ENCODE measurements at places on chromosomes 1 and 21.

DNA sequence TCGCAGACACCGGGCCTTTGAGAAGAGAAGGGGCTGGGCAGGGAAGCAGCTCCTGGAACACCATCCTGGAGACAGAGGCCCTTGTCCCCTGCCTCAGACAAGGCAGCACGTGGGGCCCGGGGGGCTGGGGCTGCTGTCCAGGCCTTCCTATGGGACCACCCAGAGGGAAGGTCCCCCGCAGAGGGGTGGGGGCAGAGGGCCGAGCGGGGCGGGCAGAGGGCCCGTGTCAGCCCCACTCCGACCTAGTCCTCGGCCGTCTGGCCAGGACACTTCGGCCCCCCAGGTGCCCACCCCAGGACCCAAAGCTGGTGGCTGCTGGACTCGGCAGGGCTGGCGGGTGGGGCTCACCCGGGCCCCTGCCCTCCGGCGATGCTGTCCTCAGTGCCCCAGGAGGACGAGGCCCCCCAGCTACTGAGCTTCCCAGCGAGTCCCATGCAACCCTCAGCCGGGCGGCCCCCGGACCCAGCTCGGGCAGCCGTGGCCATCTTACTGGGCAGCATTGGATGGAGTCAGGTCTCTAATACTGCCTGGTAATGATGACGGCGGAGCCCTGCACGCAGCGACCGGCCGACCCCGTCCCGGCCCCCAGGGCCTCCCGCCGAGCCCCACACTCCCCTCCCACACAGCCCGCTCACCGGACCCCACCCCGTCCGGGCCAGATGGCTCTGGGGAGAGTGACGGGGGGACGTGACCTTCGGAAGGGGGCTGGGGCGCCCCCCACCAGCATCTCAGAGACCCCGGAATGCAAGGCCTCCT, 6.9 kb upstream of the TTLL10 start:
- DNase-seq: no peak

GRCh38 chr1:111484391-111485026, 10.7 kb downstream of the C1orf162 start:
- DNase-seq: no peak

DNA sequence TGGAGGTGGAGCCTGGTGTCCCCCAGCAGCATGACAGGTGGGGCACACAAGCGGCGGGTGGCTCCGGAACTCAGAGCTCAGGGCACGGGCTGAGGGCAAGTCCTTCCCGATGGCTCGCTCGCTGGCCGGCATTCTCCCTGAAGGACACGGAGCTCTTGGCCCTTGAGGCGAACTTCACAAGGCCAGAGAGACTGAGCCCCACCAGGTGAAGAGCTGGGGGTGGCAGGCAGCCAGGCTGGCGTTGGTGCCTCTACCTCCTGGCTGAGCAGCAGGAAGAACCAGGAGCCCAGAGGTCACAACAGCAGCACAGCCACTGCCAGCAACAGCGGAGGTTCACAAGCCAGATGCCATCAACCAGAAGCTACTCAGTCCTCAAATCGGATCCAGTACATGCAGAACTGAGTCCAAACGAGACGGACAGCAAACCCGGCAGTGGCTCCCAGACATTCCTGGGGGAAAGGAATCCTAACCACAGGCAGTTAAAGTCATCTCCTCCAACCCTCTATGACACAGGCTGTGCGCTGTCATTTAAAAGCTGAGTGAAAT, 54.1 kb downstream of the NPHP4 start:
- DNase-seq: no peak

DNA sequence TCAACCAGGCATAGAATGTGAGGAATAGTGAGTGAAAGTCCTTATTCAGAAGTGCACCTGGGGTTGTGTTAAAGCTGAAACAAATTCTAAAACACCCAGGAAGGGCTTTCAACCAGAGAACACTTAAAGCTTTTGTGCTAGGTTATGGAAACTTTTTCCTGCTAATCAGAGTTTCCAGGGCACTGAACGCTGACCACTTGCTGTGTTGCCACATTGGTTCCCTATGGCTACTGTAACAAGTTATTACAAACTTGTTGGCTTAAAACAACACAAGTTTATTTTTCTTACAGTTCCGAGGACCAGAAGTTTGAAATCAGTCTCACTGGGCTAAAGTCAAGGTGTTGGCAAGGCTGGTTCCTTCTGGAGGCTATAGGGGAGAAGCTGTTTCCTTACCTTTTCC, 300.6 kb downstream of the HHAT start:
- DNase-seq: no peak

DNA sequence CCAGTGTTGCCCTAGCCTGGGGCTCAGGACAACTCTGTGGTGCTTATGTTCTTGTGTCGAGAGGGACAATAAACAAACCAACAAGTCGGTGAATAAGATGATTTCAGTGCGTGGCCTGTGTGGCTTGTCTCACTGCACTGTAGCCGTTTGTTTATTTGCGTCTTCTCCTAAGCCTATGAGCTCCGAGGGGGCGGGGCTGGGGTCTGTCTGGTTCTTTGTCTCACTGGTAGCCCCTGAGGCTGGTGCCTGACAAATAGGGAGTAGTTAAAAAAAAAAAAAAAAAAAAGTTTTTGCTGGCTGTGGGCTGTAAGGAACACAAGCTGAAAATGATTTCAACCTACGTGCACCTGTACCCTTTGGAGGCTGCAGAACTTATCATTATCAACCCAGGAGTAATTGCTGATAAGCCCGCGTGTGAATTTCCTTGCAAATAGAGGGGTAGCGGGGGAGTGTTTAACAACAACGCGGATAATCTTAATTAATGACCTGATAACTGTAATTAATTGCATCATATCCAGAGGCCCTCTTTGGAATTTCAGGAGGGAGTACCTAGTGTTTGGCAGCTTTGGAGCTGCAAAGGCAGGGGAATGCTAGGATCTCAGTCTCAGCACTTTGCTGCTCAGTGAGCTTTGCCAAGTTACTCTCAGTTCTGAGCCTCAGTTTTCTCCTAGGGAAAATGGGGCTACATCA, 925 bp upstream of the ARHGEF10L start:
- no peak for DNase-seq

DNA sequence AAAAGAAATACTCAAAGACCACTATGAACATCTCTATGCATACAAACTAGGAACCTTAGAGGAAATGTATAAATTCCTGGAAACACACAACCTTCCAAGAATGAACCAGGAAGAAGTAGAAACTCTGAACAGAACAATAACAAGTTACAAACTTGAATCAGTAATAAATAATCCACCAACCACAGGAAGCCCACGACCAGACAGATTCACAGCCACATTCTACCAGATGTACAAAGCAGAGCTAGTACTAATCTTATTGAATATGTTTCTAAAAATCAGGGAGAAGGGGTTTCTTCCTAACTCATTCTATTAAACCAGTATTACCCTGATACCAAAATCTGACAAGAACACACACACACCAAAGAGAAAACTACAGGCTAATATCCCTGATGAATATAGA, 263.8 kb downstream of the NCAM2 start:
- no peak for DNase-seq

DNA sequence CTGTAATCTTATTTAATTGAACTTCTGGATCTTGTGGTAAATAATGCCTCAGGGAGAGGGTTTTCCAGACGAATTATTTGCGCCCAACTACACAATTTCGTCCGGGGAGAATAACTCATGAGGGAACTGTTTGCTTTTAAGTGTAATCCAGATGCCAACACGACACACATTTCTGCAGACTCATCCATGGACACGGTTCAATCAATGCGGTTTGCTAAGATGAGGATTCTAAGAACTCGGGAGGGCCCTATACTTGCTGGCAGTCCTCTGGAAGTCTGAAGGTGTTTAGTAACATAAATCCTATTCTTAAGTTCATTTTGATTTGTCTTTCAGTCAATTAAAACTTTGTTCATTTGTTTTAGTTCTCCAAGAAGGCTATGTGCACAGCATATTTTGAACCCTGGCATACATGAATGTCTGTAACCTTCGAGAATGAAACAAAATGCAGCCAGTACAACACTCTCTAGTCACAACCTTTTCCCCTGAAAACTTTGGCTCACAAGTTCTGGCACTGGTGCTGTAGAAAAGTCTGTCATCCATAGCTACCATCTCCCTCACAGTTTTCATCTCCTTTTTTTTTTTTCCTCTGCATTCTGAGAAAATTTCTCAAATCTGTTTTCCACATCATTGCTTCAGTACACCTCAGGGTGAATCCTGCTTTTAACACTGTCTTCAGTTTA, 38.8 kb downstream of the DIPK1A start:
- DNase-seq: no peak

DNA sequence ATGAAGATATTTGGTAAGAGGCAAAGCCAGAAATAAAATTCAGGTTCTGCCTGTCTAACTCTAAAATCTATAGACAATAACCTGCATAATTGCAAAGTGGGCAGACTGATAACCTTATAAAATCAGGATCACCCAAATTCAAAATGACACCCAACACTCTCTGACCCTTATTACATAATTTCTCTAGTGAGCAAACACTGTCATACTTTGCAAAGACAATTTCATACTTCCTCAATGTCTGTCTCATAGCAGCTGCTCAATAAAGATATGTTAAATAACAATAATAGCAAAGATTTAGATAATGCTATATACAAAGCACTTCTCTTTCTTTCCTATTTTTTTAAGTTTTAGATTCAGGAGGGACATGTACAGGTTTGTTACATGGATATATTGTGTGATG, 118.5 kb downstream of the UCHL5 start:
- no peak for DNase-seq

GRCh38 chr1:51172811-51173210, 63.3 kb upstream of the RNF11 start:
- no peak for DNase-seq

DNA sequence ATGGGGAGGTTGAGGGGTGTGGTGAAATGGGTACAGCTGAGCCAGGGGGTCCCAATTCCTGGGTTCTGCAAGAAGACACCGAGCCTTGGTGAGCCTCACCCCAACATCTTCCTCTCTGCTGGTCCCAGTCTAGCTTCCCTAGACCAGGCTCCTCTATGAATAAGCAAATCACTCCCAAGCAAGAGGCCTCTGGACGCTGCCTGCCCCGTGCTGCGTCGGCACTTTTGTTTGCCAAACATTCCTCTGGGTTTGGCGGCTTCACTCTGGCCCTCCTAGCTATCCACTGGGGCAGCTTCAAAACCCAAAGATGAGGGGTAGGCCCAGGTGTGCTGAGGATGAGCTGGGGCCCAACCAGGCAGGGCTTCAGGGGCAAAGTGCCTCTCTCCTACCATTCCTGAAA, 137.1 kb upstream of the CD34 start:
- no peak for DNase-seq

DNA sequence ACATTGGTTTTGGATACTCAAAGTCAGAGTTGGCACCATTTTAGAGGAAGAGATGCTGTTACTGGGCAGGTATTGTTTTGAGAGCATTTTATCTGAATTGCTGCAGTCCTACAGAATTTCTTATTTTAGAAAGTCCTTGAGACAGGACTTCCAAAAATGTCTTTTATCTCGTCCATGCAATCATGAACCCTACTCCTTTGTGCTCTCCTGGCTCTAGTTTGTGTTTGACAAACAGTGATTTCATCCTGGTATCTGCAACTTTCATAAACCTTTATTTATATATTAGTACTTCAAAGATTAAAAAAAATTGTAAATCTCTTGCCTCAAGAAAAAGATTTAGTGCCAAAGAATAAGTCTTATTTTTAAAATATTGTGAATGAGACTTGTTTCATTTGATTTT, 4.6 kb upstream of the ARPC5 start:
- DNase-seq: no peak

DNA sequence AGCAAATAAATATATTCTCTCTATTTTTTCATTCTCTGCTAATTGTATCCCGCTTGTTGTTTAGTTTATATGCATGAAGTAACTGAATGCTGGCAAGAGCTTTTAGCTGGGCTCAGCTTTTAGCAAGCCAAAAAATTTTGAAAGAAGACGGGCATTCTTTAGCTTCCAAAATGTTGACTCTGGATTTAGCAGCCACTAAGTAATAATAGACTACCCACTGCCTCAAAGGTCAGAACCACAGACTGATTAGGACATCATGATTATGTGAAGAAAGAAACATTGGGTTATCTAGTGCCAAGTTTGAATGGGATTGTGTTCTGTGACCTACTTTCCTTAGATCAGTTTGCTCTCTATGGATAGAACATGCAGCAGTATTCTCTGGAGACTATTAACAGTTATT, 80.3 kb upstream of the DPH5 start:
- DNase-seq: no peak

DNA sequence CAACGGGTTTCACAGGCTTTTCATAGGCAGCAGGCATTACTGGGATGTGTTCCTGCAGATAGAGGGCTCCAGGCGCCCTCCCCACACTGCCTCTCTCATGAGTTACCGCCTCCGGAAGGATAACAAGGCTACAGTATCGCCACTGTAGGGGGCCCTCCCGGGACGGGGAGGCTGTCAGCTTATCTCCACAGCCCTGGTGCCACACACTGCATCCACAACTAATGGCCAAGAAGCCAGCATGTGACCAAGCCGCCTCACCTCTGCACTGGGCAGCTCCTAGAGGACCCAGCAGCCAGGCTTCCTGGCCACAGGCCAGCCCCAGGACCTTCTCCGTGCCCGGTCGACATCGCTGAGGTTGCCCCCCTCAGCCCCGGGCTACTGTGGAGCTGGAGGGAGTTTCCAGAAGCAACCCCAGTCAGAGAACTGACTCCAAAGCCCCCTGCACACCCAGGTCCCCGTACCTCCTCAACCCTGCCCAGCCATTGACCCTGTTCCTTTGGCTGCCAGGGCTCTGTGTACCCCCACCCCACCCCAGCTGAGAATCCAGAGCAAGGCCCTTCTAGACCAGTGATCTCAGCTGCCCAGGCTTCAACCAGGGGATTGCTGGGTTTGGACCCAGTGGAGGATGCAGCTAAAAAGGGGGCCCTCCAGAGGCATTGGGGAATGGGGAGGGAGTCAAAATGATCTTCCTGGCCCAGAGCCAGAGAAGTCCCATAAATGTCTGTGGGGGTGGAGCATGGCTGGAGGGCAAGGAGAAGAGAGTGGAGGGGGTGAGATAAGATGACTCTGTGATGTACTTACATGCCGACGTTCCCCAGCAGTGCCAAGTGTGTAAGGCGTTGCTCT, 45.0 kb downstream of the NEK2 start:
- DNase-seq: peak; percentile 59

DNA sequence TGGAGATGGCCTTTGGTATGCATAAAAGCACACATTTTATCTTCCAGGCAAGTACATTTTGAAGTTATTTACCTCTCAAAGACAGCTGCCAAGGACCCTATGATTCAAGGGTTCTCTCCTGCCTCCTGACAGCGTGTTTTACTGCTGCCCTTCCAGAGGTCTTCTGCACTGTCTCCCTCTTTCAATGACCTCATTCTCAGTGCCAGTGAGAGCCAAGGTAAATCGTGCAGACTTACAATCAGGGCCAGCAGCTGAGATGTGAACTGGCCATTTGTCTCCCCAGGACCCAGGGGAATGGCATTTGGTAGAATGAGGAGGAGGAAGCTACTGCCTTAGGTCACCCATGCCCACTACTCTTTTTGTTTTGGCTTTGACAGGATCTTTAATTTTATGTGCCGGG, 84.2 kb upstream of the FGGY start:
- no peak for DNase-seq

Measured in NCI-H226 (cell line).